ENCODE measurements at places on chromosomes 2 and 18.

DNA sequence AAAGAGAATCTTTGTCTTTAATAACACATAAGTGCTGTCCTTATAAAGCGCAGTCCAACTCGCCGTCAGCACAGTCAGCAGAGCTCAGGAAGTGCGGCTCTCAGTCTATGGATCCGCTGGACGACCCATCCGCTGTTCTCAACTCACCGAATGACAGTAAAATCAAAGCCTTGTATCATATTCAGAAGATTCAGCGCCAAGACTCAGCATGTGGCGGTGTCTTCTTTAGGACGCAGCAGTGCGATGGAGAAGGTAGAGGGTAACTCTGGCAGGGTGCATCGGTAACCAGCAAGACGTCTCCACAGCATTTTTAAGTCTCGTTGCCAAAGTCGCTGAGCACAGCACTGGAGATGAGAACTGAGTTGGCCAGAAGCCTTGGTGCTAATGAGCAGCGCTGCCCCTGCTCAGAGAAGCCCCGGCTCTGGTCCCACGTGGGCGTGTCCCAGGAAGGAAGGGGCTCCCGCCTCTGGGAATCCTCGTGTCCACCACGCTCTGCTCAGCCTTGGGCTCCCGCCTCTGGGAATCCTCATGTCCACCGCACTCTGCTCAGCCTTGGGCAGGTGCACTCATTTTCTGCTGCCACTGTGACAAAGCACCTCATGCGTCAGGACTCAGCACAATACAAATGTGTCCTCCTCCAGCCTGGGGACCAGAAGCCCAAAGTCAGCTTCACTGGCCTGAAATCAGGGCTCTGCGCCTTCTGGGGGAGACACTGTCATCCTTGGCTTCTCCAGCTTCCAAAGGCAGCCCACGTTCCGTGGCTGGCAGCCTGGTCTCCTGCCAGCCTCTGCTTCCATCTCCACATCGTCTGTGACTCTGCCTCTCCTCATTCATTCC lies 238.0 kb upstream of the SALL3 start:
- no peak for DNase-seq

GRCh38 chr18:29188760-29189159 lies 1011.8 kb upstream of the CDH2 start:
- DNase-seq: no peak

- DNase-seq: peak; percentile 53
Measured at GRCh38 chr2:180205621-180206235, 198.6 kb upstream of the CWC22 start.

DNA sequence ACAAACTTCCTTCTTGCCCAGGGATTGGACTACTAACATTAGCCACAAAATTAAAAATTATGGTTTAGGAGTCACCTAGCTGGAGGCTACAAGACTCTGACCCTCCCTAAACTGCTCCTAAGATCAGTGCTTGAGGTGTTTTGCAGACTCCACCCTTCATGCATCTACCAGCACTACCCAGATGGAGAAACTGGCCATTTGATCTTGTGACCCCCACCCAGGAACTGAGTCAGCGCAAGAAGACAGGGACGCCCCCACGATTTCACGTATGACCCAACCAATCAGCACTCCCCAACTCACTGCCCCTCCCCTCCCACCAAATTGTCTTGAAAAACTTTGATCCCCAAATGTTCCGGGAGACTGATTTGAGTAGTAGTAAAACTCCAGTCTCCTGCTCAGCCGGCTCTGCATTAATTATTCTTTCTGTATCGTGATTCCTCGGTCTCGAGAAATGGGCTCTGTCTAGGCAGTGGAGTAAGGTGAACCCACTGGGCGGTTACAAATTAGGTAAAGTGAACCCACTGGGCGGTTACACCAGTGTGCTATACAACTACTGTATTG lies 40.1 kb upstream of the CCDC88A start:
- no peak for DNase-seq

DNA sequence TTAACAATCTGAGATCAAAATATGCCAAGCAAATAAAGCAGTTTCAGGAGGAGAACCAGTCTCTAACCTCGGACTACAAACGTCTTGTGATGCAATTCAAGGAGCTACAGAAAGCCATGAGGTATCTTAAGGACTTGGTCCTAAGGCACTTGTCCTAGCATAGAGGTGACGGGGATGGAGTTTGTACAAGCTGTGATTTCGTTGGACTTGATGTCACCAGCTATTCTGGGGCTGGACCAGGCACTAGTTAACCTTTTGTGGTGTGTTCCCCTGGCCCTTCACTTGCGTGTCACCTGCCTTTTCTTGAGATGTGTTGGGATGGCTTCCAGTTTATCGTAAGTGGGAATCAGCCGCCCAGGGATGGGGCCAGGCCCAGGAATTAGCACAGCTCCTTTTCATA lies 33.7 kb downstream of the OTOF start:
- DNase-seq: no peak

GRCh38 chr18:61569176-61569892 lies 236.1 kb downstream of the CDH20 start:
- no peak for DNase-seq

GRCh38 chr2:205850611-205851010 lies 168.3 kb downstream of the NRP2 start:
- DNase-seq: no peak

DNA sequence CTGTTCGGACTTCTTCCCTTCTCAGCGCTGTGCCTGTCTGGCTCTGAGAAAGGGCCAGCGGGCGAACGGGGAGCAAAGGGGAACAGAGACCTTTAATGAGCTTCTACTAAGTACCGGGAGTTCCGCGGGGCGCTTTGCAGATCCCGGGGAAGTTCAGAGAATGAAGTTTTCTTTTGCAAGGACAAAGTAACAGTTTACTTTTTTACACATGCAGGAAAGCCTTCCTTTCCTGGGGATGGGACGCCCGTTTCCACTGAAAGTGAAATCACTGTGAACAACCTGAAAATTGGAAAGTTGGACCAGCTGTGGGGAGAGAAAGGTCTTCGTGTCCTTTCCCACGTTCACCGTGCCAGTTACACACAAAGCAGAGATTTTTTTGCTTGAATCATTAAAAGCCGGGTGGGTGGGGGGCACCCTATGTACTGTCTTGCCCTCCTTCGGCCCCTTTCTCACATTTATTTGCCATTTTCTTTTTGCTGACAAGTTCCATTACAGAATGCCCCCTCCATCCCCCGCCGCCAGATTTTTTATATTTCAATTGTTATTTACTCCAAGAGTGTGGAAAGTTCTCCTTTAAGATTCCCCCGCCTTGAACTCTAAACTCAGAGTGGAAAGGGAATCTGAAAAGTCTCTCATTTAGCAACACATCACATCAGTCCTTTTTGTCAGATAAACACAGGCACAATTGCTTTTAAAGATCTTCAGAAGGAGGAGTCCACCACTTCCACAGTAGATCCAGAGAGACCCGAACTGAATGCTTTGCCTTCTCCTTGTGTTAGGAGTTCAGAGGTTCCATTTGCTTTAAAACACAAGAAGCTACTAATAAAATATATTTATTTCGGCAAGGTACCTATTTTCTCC lies 1.1 kb upstream of the FN1 start:
- peak; percentile 26 for DNase-seq

DNA sequence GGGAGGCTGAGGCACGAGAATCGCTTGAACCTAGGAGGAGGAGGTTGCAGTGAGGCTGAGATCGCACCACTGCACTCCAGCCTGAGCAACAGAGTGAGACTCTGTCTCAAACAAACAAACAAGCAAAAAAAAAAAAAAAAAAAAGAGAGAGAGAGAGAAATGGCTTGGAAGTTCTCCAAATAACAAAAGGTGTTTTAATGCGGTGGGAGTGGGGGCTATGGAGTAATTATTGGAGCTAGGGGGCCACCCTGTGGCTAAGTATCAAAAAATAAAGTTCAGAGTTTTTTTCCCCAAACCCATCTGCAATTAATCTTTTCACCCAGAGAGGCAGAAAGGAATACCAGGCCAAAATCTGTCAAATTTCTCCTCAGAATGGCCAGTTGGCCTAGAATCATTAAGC lies 23.0 kb upstream of the CEP68 start:
- DNase-seq: peak; percentile 66

- peak; percentile 63 for DNase-seq
Measured at GRCh38 chr18:24187049-24187448, 48.2 kb downstream of the CABYR start.

DNA sequence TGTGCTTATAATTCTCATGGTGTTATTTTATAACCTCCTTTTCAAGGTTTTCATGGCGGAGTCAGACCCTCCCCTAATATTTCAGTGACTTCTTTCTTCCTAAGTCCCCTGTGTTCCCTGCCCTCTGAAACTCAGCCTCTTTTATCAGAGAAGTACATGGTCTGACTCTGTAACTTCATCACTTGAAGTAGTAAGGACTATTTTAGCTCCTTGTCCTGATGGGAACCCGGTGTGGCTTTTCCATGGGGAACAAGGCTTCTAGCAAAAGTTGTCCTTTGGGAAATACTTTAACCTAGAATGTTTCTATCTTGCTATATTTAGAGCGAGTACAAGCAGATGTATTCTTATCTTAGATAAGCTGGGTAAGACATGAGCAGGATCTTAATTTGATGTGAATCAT lies 117.5 kb downstream of the TRIB2 start:
- DNase-seq: no peak

DNA sequence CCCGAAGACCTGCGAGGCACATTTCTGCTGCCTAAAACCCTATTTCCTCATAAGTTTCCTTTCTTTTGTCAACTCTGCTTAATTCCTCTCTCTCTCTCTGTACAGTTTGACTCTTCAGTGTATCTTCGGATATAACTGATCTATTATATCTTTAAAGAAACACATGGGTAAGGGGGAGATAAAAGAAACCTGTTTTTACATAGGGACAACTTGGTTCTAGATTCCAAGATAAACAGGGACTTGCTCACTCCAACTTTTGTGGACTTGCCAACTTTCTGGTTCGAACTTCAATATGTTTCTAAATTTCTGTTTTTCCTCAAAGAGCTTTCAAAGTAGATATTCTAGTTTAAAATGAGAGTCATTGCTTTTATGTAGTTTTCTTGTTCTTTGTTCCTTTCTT lies 182.7 kb upstream of the EPC2 start:
- DNase-seq: no peak

- no peak for DNase-seq
Measured at GRCh38 chr2:5442736-5443135, 249.4 kb upstream of the SOX11 start.

DNA sequence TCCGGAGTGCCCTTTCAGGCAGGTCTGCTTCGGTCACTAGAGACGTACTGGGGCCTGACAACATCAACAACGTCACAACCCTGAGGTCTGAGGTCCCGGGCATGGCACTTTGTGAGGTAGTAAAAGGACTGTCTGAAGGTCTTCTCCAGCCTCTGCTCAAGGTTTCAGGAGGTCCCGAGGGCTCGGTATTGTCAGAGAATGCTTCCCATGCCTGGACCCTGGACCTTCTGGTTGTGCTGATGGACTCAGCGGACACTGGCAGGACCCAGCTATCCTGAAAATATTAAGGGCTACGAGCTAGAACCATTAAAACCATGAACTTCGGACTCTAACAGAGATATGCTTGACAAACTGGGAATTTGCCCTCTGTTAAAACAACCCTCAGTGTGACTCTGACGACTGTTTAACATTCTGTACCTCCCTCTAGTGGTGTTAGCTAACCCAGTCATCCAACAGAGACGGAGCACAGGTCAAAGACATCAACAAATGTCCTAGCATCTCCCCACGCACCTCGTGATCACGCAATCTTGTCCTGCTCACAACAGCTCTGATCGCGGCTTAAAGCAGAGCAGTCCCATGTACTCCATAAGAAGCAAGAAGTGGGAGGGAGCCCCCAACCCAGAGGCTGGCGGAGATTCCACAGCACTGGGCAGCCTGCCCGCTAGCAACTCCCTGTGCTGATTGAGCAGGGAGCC lies 96.5 kb downstream of the CCDC93 start:
- DNase-seq: no peak

GRCh38 chr2:36451512-36451911 lies 95.9 kb downstream of the CRIM1 start:
- DNase-seq: no peak

- DNase-seq: peak; percentile 60
Measured at GRCh38 chr2:68423966-68424650, 43.0 kb downstream of the FBXO48 start.

GRCh38 chr18:26863122-26863879 lies 2.2 kb downstream of the AQP4 start:
- DNase-seq: no peak

DNA sequence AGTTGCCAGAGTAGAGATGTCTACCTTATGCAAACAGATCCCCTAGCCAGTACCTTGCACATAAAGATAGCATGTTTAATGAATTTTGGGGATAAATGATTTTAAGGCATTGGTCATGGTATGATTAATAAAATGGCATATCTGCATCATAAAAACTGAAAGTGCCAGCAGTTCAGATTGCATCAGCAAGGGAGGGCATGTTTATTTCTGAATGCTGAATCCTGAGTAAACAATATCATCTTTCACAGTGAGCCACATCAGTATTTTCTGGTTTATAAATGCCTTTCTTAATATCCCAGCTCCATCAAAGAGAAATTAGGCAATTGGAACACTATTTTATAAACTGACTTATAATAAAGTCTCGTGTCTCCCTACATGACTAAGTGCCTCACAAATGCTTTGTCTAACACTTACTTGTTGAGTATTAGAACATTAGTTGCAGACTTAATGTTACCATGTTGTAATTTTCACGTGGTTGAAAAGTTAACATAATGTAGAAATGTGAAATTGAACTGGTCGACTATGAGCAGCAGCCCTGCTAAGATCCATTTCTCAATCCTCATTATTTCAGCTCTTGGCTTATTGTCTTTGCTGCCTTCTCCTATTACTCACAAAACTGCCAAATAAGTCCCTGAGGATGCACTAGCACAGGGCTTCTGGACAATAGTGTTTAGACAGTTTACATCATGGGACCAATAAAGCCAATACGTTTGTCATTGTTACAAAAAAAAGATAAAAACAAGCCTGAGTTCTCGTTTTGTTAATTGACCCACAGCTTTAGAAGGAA lies 48.0 kb downstream of the LANCL1 start:
- DNase-seq: no peak

DNA sequence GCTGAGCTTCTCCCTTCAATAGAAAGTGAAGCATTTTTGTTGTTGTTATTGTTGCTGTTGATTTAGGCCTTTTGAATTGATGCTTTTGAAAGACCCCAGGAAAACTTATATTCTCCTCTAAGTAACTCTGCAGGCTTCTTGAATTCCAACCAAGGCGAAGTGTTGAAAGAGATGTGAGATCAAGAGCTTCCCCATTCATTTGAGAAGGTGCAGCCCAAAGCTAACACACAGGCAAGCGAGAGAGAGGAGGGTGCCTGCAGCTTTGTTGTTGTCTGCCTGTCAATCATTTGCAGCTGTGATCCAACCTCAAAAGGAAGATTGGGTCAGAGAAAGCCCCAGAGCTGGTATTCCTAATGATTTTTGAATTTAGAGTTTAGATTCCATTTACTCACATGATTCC lies 963.6 kb upstream of the CNTNAP5 start:
- no peak for DNase-seq

DNA sequence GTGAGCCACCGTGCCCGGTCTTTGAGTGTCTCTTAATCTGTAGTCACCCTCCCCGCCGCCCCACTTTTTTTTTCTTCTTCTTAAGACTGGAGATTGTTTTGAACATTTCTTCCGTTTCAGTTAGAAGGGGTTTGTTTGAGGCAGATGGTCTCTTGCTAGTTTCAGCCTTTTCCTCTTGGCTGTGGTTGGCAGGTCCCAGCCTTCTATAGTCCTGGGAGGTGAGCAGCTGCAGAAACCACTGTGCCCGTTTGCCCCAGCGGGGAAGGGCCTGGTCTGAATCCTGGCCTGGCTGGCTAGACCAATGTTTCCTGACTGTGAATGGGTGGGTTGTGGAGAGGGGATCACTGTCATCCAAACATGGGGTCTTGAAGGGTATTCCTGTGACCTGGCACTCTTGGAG lies 30.1 kb upstream of the MCFD2 start:
- DNase-seq: peak; percentile 82
